CD4-positive, alpha-beta T cell treated with Interleukin-17A for 4 hours (primary cell): ENCODE measurements at places on chromosomes 7 and 10.

DNA sequence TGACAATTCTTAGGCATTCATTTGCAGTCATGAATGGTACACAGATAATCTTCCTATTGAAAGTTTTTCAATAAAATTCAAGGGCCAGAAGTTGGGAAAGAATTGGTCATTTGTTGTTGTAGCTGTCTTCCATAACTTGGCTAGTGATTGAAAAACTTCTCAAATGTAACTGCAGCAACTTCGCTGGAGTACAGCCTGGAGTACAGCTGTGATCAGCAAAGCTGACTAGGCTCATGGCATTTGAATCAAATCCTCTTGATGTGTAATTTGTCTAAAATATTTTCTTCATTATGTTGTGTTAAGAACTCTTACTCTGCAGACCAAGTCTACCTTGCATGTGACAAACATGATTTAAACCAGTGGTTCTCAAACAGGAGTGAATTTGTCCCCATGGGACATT, 226.5 kb upstream of the STEAP1 start:
- no peak for DNase-seq

- no peak for DNase-seq
Measured at GRCh38 chr7:28988810-28989209, 30.7 kb upstream of the TRIL start.

- DNase-seq, result no peak
Measured at GRCh38 chr7:66308411-66308810, 103.3 kb downstream of the TPST1 start.

GRCh38 chr7:67448271-67448670, 451.6 kb downstream of the TYW1 start:
- DNase-seq, result no peak

- DNase-seq, result no peak
Measured at GRCh38 chr10:2760736-2761135, 306.6 kb upstream of the PFKP start.

- no peak for DNase-seq
Measured at GRCh38 chr7:14430926-14431325, 441.5 kb upstream of the ETV1 start.

- DNase-seq, result no peak
Measured at GRCh38 chr10:102769375-102770107, 25.8 kb downstream of the WBP1L start.

DNA sequence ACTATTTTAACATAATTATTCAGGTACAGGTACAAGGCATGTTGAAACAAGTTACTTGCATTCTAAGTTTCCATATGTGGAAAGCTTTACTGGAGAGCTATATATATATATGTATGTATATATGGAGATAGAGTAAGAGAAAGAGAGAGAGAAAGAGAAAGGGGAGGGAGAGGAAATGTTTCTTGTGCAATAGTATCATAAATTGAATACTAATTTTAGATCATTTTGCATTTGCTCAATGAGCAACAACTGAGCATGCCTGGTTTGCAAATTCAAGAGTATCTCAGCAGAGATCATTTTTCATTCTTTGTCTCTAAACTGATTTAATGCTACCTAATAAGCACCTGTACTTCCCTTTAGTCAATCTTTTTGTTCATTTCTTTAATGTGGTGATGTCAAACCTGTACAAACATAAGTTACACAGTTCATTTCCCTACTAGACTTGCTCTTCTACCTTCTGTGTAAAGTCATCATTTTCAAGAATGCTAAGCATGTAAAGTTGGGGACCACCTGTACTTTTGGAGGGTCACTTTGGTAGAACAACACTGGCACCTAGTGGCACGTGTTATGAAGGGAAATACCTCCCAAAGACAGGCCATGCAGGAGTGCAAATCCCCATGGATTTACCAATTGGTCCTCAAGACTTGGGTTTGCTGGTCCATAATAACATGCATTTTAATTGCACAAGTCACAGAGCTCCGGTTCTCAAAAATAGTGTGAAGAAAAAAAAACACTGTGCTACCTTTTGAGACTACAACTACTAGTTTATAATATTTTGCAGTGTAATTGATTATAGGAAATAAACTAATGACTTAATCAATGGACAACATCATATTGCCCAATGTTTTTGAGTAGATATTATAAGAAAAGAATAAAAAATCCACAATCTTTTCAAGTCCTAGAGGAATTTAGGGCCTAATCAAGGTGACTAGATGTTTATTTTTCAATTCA, 431.2 kb upstream of the IGFBP3 start:
- DNase-seq, result peak; percentile 17

DNA sequence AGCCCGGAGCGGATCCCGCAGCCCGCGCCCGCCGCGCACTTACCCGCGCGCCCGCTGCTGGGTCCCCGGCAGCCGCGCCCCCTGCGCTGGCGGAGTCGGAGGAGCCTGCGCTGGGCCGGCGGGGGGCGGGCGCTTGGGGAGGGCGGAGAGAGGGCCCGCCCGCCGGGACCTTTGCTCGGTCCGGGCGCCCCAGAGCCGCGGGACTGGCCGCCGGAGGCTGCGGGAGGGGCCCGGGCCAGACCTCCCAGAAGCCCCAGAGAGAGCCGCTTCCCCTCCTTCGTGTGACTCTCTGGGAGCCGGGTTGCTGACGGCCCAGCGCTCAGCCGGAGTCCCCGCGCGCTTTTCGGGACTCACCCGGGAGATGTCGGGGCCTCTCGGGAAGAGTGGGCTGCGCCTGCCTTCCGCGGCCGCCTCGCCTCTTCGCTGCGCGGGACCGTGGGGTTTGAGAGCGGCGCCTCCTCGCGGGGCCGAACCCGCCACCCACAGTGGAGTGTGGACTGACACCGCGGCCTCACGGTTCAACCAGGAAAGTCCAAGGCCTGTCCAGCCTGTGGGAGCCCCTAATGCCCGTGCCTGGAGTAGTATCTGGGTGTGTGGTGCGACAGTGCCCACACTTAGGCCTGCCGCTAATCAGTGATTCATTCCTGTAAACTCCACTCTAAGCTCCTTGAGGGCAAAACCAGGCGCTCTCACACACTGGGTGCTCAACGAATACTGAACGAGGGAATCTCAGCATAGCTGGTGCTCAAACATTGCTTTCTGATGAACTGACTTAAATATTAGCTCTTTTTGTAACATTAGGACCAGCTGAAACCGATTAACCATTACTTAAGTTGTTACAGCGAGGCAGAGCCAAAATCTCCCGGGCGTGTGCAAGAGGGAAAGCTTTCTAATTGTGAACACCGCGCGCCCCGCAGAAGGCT, at the start of gene GSDME:
Gene GSDME (minus strand): TSS at position 112 of the 923 bp plus-strand sequence. CDS start 7,690 bp downstream, outside the sequence.
- DNase-seq, result peak; percentile 39

DNA sequence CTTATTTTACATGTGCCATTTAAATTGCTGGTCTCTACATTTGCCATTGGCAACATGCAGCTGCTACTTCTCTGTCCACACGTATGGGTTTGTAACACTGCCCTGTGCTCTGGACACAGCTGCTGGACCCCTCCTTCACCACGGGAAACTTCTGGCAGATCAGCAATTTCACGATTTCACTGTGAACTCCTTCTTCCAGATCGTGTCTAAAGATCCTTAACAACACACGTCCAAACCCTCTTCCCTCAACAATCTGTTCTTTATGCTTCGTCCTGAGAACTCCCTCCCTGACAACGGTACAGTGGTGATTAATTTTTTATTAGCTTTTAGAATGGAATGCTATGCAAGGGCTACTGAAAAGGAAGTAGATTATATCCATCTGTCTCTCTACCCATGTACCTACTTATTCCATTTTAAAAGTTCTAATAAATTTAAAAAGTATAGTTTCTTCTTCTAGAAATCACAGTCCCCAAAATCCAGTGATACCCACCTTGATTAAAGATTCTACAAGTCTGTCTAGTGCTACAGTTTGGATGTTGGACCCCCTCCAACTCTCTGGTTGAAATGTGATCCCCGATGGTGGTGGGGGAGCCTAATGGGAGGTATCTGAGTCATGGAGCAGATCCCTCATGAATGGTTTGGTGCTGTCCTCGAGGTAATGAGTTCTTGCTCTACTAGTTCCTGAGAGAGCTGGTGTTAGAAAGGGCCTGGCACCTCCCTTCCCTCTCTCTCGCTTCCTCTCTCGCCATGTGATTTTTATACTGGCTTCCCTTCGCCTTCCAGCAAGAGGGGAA, 81.0 kb downstream of the KIAA1549 start:
- no peak for DNase-seq

- no peak for DNase-seq
Measured at GRCh38 chr7:20913853-20914252, 127.2 kb upstream of the SP8 start.

DNA sequence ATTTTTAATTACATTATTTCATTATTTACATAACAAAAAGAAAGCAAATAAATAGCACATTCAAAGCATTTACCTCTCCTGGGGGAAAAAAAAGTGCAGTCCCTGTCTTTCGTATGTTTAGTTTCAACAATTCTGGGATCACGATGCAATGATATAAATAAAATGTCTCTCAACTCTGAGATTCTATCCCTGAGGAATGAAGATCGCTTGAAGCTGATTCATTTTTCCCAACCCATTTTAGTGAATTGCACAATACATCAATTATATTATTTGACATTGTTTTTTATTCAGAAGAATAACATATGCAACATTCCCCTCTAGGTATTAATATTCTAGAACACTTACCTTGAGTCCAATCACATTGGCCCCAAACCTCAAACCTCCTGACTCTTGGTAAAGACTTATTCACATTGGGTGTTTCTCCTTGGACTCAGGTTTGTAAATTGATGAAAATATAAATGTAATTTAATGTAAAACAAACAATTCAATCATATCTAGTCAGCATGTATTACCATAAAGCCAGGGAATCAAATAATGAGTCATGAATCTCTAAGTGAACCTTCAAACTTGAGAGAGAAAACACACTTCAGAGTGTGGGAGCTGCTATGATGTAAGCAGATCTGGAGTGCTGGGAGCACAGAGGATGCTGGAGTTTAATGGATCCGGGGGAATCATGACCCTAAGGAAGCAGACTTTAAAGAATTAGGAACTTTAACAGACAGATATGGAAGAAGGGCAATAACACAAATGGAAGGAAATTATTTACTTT, 5.3 kb upstream of the SCIN start:
- DNase-seq, result no peak

- no peak for DNase-seq
Measured at GRCh38 chr10:5644930-5645329, 21.5 kb downstream of the ASB13 start.

GRCh38 chr7:36281945-36282717, 107.5 kb upstream of the ANLN start:
- no peak for DNase-seq

DNA sequence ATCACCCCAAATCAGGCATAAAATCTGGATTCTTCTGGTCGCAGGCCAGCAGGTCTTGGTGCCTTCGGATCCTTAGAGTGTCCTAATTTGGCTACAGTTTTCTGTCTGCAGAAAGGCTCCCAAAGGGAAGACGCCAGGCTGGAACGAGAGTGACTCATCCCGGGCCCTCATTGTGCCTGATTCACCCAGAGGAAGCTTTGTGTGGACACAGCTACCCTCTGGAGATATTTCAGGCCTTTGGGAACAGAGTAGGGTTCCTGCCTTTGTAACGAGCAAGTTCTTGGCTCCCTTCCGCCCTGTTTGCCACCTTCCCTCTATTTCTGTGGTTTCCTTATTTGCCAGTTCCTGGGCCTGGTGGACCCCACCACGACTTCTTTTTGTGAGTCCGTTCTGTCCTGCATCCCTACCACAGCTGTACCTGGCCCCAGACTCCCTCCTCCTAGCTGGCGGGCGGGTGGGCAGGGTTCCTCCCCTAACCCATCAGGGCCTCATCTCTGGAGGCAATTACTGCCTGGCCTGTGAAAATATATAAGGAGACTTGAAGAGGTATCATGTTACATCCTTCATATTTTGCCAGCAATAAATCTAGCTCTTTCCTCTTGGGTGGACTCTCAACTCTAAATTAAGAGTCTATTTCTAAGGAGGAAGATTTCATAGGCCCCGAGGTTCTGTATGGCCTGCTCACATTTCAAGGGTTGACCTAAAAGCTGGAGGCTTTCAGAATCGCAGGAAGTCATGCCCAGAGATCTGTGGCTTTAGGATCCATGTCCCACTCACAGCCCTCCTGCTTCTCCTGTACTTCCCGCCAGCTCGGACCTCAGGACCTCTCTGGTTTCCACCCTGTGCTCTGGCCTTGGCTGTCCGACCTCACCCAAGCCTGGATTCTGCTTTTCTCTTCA, 219.2 kb upstream of the ZNF32 start:
- no peak for DNase-seq

DNA sequence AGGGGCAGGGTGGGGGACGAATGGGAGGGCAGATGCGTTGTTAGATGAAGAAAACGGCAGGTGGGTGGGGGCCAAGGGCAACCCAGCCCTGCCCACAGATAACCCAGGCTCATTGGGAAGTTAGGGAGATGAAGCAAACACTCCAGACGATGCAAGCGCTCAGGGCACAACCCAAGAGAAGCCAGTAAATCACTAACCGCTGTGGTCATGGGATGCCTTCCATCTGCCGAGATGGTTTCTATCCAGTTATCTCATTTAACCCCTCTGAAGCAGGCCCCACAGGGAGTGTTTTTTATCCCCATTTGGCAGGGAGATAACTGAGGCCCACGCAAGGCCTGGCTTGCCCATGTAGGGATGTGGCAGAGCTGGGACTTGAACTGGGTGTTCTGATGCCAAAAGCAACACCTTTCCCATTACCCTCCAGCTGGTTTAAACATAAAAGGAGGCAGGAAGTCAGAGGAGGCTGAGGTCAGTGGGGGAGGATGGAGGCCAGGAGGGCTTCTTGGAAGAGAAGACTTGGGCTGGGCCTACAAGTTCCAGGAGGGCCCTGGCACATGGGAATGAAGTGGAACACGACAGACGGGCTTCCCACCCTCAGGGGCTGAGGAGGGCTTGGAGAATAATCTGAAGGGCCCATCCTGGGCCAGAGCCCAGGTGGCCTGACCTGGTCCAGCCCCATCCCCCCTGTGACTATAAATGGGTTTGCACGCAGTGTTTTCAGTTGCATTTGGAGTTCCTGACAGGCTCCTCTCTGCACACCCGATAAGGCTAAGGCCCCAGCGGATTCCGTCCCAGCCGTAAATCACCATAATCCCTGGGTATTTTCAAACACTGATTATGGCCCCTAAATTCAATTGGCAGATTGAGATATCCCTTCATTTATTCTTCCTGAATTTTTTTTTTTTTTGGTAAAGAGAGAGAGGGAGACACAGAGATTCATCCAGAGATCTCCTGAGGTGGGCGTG, 80.9 kb downstream of the NEURL1 start:
- DNase-seq, result no peak

GRCh38 chr10:63083904-63084689, 49.0 kb upstream of the NRBF2 start:
- DNase-seq, result peak; percentile 52

- DNase-seq, result no peak
Measured at GRCh38 chr7:96157856-96158255, 164.0 kb downstream of the SLC25A13 start.
